ENCODE measurements at places on chromosomes 13 and 19.

- no peak for DNase-seq
Measured at GRCh38 chr19:49933643-49934042, 4.3 kb upstream of the NUP62 start.

DNA sequence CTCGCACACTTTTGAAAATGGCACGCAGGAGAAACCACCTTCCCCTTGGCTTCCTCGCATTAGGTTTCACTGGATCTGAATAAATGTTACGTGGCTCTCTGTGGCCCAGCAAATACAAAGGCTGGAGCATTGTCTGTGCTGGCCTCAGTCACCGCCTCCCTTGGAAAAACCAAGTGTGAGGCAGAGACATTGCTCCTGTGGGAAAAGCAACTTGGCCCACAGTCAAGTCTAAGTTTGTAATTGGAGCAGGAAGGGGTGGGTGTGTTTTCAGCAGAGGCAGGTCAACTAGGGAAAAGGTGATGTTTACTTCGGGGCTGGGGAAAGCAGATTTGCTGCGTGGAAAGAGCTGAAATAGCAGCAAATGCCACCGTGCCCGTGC lies 101.6 kb downstream of the IRS2 start:
- no peak for DNase-seq

DNA sequence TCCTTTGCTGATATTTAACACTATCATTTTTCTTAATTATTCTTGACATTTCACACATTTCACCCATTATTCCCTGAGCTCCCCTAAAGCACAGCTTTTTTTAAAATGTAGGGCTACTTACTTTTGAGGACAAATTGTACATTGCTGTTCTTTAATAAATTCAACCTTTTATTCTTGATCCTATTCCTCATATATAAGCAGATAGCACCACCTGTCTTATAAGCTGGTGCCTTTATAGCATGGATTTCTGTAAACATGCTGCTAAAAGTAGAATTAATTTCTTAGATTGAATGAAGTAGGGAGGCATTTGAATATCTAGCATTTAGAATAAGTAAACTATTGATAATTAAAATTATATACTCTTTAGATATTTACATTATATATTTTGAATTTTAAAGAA lies 603.4 kb upstream of the PCDH9 start:
- DNase-seq, result no peak

- no peak for DNase-seq
Measured at GRCh38 chr13:29125934-29126424, 305.8 kb downstream of the MTUS2 start.

DNA sequence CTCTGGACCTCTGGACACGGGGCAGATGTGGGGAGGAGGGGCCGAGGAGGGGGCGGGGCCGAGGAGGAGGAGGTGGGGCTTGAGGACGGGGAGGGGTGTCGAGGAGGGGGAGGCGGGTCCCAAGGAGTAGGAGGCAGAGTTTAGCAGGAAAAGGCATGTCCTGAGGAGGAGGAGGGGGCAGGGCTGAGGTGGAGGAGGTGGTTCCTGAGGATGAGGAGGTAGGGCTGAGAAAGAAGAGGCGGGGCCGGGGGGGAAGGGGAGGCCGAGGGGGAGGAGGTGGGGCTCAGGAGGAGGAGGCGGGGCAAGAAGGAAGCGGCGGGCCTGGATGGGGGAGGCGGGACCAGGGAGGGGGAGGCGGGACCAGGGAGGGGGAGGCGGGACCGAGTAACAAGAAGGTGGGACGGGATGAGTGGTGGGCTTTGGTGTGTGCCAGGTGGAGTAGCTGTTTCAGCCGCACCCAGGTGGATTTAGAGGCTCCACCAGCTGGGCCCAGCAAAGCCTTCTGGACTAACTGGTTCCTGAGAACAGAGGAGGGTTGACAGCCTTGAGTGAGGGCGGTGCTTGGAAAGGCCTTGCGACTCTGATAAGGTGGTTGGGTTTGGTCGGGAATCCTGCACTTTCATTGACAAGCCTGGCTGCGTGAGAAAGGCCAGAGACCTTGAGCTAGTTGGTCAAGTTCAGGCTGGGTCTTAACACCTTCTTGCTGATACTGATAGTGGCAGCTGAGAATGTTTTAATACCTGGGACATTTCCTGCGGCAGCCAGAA lies 7.7 kb downstream of the TECR start:
- DNase-seq, result no peak

DNA sequence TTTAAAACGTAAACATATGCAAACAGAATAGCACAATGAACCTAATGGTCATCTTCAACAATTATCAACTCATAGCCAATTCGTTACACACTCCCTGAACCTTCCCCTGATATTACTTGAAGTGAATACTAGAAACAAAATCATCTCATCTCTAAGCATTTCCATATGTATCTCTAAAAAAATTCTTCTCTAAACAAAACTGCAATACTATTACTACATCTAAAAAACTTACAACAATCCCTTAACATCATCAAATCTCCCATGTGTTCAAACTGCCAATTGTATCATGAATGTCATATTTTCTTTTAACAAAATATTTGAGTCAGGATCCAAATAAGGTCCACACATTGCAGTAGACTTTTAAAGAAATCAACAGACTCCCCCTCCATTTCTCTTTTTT lies 61.4 kb downstream of the FRY start:
- DNase-seq, result no peak

GRCh38 chr13:91408971-91409370 lies 10.6 kb downstream of the GPC5 start:
- no peak for DNase-seq

GRCh38 chr13:24161010-24161775 lies 673 bp downstream of the SPATA13 start:
- no peak for DNase-seq

DNA sequence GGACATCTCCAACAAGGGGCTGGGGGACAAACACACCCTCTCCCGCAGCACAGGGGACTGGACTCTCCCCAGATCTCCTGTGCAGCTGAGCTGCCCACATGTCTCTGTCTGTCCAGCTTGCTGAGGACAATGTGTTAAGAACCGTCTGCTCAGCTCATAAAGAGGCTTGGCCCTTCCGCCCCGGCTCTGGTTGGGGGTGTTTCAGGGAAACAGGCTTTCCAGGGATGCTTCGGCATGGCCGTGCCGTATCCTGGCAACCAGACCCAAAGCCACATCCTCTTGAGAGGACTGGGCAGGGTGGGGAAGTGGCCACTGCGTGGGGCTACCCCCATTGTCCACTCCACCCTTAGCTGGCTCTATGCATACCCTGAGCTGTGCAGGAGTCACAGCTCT lies 41.1 kb upstream of the CHST8 start:
- no peak for DNase-seq

DNA sequence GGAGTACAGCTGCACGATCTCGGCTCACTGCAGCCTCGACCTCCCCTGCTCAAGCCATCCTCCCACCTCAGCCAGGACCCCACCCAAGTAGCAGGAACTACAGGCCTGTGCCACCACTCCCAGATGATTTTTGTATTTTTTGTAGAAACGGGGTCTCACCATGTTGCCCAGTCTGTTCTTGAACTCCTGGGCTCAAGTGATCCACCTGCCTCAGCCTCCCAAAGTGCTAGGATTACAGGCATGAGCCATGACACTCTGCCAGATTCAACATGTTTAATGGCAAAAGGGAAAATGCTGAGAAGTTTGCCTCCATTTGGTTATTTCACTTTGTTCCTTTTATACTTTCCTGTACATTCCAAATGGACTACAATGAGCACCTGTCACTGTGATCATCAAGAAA lies 65.8 kb downstream of the ZIC5 start:
- no peak for DNase-seq

GRCh38 chr19:17847538-17848366 lies at the start of gene JAK3:
TSS of gene JAK3 (minus strand) at chr19:17847982. CDS start at chr19:17844417, 3,565 bp downstream.
- peak; percentile 76 for DNase-seq

- no peak for DNase-seq
Measured at GRCh38 chr19:5877882-5878281, 7.5 kb upstream of the FUT5 start.

DNA sequence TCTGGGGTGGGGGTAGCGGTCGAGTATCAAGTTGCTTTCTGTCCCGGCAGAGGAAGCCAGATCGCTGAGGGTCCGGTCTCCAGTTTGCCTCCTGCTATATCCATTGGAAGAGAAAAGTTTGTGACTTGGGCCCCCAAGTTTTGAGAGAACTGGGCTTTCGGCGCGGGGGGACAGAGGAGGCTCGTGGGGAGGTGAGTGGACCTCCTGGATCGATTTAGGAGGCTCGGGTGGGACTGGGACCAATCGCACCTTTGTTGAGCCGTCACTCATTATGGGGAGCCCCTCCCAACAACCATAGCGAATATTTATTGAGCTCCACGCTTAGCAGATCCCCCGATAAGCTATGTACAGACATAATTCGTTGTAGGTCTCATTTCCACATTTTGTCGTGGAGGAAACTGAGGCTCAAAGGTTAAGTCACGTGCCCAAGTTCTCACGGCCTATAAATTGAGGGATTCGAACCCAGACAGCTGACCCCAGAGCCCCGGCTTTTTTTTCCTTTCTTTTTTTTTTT lies 909 bp downstream of the RFXANK start:
- DNase-seq, result no peak

DNA sequence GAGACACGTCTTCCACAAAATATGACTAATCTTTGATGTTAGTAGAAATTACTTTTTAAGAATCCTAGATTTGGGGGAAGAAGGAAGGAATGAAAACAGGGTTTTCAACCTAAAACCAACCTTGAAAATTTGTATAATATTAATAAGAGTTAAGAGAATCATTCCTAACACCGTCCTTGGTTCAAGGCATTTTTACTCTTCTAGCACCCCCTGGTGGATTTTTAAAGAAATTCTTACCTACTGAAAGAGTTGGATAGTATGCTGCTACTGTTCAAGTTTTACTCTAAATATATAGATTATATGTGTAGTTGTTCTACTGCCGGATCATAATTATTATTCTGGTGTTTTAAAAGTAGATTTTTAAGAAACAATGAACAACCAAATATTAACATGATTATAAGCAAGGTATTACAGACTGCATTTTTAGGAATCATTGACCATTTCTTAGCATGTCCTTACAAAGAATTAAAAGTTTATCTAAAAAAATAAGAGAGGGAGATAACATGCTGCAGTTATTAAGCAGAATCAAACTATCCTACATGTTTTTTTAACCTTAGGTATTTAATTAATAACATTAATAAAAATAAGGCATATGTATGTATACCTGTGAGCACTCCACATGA lies 7.4 kb upstream of the SLITRK6 start:
- no peak for DNase-seq

- DNase-seq, result no peak
Measured at GRCh38 chr19:49554701-49555181, 25.6 kb downstream of the NOSIP start.

GRCh38 chr13:44583137-44583536 lies 7.0 kb upstream of the TSC22D1 start:
- no peak for DNase-seq

- DNase-seq, result no peak
Measured at GRCh38 chr19:12090807-12091206, 26.3 kb downstream of the ZNF844 start.

DNA sequence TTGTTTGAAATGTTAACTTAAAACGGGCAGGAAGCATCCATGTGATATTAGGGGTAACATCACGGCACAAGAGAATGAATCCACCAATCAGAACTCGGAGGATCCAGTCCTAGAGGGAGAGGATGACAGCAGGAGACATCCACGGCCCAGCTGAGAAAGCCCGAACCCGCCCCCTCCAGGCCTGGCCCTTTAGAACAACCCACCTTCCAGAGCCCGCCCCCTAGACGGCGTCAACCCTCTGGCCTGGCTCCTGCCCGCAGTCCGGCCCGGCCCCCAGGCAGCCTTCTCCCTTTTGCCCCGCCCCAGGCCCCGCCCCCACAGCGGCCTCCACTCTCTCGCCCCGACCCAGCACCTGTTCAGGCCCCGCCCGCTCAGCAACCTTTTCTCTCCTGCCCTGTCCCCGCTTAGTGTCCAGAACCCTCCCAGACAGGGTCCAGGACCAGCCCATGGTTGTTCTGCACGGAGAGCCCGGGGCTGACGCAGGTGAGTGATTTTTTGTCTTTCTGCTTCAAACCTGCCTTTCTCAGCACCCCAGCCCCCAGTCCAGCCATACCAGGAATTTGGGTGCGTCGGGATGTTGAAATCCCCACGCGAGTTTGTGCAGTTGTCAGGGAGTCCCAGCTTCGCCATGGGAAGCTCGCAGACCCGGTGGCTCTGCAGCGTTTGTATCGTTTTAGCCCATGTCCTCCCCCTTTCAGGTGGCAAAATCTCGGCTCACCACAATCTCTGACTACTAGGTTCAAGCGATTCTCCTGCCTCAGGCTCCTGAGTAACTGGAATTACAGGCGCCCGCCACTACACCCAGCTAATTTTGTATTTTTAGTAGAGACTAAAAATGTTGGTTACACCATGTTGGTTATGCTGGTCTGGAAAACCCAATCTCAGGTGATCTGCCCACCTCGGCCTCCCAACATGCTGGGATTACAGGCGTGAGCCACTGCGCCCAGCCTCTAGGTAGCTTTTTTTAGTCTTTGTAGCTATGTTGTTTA lies 16.1 kb downstream of the ZNF816 start:
- DNase-seq, result no peak

GRCh38 chr19:52664461-52664860 lies 26.3 kb upstream of the ZNF83 start:
- no peak for DNase-seq

GRCh38 chr13:22076658-22077057 lies 405.8 kb downstream of the FGF9 start:
- no peak for DNase-seq

GRCh38 chr13:99269627-99270241 lies 11.6 kb upstream of the GPR18 start:
- no peak for DNase-seq

DNA sequence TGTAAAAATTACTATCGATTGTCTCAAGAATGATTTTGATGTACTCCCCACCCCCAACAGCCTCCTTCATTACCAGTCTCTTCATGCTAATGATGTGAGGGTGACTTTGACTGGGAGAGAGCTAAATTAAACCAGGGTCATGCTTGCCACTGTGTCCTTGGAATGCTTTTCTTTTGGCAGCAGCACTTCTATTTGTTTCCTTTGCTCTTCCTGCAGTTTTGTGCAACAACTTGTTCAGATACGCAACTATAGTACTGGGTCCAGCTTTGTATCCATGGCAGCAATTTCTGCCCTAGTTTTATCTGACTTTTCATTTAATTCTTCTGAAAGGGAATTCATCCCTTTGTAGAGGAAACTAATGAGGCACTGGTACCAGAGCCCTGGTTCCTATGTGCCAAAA lies 2792.1 kb downstream of the PCDH9 start:
- no peak for DNase-seq
